ENCODE measurements at places on chromosomes 5 and 9.

- DNase-seq = no peak
These were observed 192.1 kb downstream of the SPATA31D1 start for GRCh38 chr9:82180711-82181110.

GRCh38 chr5:76542887-76543690 is 80.1 kb downstream of the F2RL2 start:
- no peak for DNase-seq

GRCh38 chr9:96751815-96752214 is 26.1 kb downstream of the ZNF510 start:
- DNase-seq = no peak

- DNase-seq = no peak
These were observed 159.9 kb downstream of the NTRK2 start for GRCh38 chr9:84829471-84829870.

GRCh38 chr9:105242557-105242956 is 1.9 kb upstream of the SLC44A1 start:
- no peak for DNase-seq

GRCh38 chr5:118479285-118479684 is 509.1 kb downstream of the DTWD2 start:
- no peak for DNase-seq

- no peak for DNase-seq
These were observed 804.6 kb upstream of the COX7C start for GRCh38 chr5:85813146-85813545.

DNA sequence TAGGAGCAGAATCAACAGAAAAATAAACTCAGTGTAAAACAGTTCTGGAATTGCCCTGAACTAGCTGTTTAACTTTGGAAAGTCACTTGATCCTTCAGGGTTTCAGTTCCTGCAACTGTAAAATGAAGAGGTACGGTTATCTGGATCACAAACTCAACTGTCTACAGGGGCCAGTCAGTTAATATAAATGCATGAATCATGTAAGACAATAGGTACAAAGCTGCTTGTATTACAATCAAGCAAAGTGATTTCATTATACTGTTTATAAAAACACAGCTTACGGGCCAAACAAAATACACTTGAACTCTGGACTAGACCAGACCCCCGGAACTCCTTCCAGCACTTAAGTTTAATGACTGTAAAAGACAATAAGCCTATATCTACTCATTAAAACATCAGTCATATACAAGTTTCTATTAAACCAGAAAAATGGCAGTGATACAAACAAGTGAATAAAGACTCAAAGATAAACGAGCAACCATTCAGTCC is 73.0 kb downstream of the MRPS27 start:
- DNase-seq = no peak

DNA sequence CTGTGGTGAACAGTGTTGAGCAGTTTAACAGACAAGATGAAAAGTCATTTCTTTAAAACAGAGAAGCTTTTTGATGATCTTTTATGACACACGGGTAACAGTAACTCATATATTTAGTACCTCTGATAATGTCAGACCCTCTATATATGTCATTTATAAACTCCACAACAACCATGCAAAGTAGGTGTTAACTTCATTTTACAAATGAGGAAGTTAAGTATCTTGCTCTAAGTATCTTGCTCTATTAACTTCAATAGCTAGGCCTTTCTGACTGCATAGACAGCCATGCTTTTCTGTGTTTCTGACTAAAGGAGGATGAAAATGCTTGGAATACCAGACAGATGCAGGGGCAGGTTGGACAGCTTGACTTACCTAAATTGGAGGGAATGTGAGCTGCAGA is 1.8 kb downstream of the NUDT2 start:
- DNase-seq = no peak

GRCh38 chr9:85258823-85259370 is 482.9 kb downstream of the AGTPBP1 start:
- no peak for DNase-seq

- no peak for DNase-seq
These were observed 1.8 kb downstream of the GRM6 start for GRCh38 chr5:178993236-178993765.

- DNase-seq = no peak
These were observed 96.3 kb downstream of the UNC13B start for GRCh38 chr9:35257986-35258659.

GRCh38 chr9:90953200-90953599 is 151.6 kb downstream of the SYK start:
- no peak for DNase-seq

DNA sequence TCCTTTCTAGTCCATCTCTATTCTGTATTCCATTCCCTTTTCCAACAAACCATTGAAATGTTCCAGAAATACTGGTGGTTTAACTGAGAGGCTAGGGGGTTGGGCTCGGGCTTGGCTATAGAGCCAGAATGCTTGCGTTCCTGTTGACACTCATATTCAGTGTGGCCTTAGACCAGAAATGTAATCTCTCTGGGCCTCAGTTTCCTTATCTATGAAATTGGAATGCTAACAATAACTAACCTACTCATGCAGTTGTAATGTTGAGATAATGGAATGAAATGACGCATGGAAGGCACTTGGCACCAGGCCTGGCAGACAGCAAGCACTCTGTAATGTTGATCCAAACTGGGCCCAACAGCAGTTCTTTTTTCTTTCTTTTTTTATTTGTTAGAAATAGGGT is 26.8 kb downstream of the JADE2 start:
- DNase-seq = no peak

GRCh38 chr9:78325846-78326360 is 29.0 kb downstream of the PSAT1 start:
- no peak for DNase-seq

DNA sequence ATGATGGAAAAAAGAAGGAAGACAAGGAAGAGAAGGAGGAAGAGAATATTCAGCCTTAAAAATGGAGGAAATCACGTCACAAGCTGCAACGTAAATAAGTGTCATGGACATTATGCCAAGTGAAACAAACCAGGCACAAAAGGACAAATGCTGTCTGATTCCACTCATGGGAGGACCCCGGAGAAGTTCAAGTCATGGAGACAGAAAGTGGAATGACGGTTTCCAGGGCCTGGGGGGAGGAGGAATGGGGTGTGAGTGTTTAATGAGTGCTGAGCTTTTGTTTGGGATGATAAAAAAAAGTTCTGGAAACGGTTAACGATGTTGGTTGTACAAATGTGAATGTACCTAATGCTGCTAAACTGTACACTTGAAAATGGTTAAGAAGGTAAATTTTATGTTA is 439.5 kb downstream of the GADD45G start:
- DNase-seq = no peak

GRCh38 chr5:167688341-167689130 is 602.9 kb upstream of the WWC1 start:
- no peak for DNase-seq

GRCh38 chr5:114471529-114471928 is 109.7 kb downstream of the KCNN2 start:
- DNase-seq = no peak

DNA sequence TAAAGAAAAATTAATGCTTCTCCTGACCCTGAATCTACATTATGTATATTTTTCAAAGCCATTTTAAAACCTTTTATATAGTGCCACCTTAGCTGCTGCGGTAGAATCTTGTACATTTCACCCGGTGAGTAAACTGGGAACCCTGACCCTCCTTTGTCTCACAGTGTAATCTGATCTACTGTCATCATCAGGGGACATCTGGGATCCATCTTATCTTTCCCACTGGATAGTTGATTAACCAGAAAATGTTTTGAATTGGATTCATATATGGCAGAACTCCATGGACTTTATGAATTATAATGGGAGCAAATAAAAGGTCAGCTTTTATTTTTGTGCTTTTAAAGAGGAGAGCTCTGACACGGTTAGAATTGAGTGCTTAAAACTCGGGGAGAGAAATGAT is 95.0 kb downstream of the ADAMTSL1 start:
- DNase-seq = no peak

DNA sequence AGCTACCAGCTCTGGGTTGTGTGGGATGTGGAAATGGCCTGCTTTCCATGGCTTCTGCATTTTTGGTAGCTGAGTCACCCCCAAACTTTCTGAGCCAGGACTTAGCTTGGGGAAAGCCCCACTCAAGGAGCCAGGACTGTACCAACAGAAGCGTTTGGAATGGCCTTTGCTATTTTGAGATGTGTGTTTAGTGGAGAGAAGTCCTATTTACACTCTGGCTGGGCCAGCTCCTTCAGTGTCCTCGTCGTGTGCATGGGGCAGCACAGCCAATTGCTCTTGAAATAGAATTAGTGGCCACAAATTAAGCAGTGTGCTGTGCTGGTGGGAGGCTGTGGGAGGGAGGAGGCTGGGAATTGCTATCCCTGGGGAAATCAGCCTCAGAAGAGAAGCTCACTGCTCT is 51.6 kb downstream of the ENTREP1 start:
- DNase-seq = no peak

- DNase-seq = no peak
These were observed 42.2 kb upstream of the FBP1 start for GRCh38 chr9:94681508-94681907.

DNA sequence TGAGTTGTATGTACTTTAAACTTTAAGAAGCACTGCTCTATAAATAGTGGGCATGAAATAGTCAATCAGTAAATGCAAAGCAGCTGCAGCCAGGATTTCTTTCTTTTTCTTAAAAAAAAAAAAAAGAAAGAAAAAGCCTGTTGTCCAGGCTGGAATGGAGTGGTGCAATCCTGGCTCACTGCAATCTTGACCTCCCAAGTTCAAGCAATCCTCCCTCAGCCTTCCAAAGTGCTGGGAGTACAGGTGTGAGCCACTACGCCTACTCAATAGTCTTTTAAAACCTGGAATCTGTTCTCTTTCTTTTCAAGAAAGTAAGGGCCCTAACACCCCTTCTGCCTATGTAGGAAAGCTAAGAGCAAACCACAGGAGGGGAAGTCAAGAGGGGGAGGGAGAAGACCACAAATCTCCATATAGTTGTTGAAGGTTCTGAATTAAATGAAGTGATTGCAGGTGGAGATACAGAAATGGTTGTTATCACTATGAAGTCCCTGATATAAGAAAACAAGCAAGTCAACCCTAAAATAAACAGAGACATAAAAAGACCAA is 20.6 kb upstream of the TPD52L3 start:
- no peak for DNase-seq

DNA sequence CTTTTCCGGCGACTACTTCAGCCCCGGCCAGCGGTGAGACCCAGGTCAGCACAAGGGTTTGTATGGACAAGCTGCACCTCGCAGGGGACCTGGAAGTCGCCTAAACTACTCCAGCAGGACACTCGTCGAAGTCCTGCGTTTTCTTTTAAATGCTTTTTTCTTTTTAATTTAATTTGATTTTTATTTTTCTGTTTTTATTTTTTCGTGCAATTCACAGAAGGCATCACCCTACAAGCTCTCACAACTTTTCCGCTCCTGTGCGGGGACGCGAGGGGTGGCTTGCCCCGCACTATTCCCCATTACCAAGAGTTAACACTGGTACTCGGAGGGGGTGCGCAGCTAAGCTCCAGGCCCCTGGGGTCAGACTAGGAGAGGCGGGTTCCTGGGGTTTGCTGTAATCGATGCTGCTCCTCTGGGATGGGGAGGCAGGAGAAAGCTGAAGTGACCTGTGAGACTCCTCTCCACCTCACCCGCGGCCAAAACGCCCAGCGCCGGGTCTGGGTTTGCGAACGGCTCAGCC is 1.3 kb downstream of the EDIL3 start:
- DNase-seq = no peak

DNA sequence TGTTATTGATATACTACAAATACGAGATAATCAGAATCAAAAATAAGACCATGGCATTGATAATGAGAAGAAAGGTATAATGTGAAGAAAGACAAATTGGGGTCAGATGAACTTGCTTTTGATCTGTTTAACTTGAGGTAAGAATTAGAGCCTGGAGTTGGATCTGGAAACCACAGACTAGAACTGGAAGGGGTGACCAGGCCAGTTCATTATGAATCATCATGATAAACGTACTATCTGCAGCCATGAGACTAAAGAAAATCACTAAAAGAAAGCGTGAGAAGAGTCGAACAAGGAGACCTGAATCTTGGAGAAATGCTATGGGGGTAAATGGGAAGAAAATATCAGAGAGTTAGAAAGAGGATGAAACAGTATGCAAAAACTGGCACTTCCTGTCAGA is 967.5 kb downstream of the NR2F1-AS1 start:
- no peak for DNase-seq

Data from activated gamma-delta T cell (primary cell).